ENCODE measurements at places on chromosomes 7 and 10.
A peak's percentile ranks its signal among the peaks of the same experiment; 100 is the strongest.

DNA sequence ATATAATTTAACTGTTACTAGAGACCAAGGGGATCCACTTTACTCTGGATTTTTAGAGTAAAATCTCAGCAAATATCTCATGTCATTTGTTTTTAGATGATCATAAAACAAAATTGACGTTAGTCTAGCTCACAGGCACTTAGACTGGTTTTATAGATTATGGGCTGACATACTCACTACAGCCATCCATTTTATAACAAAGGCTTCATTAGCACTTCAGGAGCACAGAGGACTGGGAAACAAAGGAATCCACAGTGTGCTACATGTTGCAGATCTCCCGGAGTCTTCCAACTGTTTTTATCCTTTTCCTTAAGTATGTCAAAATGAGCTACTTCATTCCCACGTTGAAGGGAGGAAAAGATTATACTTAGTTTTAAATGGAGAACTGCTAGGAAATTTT, 15.9 kb upstream of the SCRN1 start:
- DNase-seq, result no peak

GRCh38 chr10:59337201-59337652, 25.1 kb downstream of the FAM13C start:
- no peak for DNase-seq

- no peak for DNase-seq
Measured at GRCh38 chr10:118798231-118798662, 43.5 kb upstream of the CACUL1 start.

- no peak for DNase-seq
Measured at GRCh38 chr7:142913566-142913965, 20.0 kb downstream of the TRPV5 start.

- DNase-seq, result no peak
Measured at GRCh38 chr10:76479103-76479790, 1047.8 kb downstream of the LRMDA start.

DNA sequence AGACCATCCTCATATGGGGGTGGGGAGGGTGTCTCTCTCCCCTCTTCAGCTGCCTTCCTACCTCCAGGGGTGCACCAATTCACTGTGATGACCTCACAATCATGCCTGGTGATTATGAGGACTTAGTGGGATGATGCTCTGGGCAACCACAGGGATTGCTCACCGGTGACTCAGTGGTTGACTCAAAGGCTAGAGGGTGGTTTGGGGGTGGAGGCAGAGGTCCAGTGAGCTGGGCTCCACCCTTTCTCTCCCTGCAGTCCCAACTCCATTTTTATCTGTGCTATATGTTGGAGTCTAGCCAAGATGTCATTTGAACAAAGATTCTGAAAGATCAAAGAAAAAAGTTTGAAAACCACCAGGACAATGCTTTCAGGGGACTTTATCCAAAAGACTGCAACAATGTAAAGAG, 286.9 kb downstream of the KCNMA1 start:
- DNase-seq, result peak; percentile 22

DNA sequence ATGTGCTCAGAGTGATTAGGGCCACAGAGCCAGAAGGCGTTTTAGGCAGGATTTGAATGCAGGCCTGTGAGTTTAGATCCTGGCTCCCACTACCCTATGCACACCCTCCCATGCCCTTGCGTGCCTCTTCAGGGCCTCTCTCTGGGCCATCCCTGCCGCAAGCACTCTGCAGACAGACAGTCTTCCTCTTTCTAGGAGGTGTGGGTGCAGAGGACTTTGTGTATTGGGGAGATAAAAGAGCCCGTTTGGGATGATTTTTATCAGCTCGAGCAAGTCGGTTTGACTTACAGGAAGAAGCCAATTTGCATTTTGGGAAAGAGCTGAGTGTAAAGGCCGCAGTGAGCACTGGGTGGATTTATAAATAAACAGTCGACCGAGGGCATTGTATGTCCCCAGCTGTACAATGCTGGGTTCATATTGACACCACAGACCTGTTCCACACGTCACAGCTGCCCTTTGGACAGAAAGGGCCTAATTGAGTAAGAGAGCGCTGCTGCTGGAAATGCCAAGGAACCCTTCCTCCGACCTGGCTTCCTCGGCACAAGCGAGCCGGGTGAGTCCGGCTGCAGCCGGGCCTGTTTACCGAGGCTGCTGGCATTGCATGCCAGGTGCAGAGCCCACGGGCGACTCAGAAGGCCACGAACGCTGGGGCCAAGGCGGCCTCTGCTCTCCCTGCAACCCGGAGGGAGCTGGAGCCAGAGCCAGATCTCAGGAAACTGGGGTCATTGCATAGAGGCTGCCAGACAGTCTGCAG, 25.1 kb downstream of the ZMIZ1 start:
- no peak for DNase-seq

GRCh38 chr7:69598487-69599285, 411 bp downstream of the AUTS2 start:
- DNase-seq, result no peak

DNA sequence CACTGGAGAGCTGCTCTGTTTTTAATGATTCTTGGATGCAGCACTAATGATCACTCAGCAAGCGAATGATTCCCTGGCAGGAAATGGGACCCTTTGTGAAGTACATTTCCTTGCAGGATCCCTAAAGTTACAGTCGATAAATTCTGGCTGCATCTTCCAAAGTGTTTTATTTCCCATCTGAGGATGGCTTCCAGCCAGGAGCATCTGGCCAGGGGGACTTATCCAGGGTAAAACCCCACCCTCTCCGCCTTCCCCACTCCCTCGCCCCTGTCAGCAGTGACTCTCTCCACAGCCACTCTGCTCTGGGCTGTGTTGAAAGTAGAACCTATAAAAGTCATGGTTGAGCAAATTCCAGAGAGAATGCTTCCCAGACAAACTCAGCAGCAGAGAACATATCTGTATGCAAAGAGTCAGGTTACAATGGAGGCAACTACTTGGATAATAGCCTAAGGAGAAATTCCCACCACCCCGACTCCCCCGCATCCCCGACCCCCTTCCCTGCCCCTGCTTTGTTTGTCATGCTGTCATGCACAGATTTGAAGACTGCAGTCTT, 111.0 kb upstream of the ANLN start:
- DNase-seq, result no peak

GRCh38 chr7:124489925-124490324, 275.7 kb downstream of the GPR37 start:
- no peak for DNase-seq

DNA sequence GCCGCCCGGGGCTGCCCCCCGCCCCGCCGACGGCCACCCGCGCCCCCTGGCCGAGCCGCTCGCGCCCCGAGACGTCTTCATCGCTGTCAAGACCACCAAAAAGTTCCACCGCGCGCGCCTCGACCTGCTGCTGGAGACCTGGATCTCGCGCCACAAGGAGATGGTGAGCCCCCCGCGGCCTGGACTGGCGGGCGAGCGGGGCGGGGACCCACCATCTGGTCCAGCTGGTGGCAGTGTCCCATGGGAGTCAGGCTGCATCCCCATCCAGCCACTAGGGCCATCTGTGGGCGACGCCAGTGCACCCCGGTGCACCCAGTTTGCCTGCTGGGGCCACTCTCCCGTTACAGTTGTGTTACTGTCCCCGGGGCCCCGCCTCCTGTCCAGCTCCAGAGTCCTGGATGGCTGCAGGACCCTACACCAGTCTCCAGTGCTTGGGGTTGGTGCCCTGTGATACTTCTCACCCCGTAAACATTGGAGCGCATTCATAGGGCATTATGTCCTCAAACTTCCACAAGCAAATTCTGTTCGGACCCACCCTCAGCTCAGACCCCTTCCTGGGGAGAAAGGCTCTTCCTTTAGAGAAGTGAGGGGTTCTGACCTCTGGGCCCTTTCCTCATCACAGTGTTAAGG, 672 bp downstream of the LFNG start:
- peak; percentile 25 for DNase-seq

DNA sequence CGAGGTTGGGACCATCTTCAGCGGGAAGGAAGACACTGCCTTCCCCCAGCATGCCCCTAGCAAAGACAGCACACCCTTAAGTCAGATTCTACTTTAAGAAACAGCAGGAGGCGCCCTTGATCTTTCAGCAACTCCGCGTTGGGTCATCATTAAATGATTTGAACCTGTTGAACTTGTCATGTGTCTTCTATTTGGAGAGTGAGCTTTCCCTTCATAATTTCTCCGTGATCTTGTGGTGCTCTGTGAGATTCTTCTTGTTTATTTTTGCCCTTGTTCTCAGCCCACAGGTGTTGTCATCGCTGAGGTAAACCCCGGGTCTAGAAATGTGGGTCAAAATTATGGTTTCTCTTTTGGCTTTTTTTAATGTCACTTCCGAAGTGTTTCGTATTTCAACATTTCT, 49.5 kb upstream of the PITRM1 start:
- DNase-seq, result no peak

DNA sequence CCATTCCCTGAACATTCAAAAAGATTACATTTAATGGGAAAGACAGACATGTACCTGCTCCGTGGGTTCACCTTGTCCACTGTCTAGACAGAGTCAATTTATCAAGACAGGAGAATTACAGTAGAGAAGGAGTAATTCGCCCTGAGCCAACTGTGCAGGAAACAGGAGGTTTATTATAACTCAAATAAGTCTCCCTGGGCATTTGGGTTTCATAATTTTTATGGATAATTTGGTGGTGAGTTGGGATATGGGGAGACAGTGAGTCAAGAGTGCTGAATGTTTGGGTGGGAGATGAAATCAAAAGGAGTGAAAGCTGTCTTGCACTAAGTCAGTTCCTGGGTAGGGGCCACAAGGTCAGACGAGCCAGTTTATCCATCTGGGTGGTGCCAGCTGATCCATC, 165.9 kb upstream of the NAMPT start:
- DNase-seq, result no peak

- DNase-seq, result no peak
Measured at GRCh38 chr7:90487808-90488207, 18.4 kb downstream of the PTTG1IP2 start.

DNA sequence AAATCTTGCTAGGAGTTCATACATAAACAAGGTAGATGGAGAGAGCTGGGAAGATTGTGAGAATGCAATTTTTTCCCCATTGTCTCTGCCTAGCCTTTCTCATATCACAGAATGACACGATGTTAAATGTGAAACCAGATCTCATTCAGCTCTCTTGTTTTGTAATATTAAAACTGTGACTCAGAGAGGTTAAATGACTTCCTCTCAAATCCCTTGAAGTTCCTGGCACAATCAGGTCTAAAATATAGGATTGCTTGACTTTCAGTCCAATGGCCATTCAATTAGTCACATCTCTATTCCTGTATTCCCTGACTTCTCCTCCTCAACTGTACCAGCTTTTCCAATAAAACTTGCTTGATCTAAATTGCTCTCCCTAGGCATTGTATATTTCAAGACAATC, 3.1 kb downstream of the ANKRD22 start:
- DNase-seq, result no peak

GRCh38 chr10:83942410-83942809, 196.9 kb upstream of the GHITM start:
- no peak for DNase-seq

DNA sequence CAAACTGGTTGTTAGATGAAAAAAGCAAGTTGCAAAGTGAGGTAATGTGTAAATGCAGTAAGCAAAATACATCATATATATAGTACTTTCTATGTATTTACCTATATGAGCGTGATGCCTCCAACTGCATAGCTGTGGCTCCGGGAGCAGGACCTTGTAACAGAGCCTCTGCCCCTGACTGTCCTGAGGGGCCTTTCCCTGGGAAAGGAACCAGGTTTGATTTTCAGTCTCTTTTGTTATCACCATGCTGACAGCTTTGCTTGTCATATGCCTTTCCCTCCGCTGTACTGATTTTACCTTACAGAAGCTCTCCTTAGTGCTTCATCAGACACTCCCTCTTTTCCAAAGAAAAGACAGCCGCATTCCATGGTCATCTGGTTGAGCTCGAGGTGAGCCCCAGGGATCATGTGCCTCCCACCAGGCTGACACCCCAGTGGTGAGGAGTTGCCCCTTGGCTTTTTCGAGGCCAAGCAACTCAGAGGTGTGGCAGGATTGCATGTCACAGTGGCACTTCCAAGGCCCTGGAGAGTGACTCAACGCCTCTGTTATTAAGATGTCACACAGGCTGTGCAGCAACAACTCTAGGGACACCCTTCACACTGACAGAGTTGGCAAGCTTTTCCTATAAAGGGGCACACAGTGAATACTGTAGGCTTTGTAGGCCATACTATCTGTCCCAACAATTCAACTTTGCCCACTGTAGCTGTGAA, 78.9 kb downstream of the ALOX5 start:
- DNase-seq, result no peak

GRCh38 chr10:103969436-103969835, 2.5 kb downstream of the SLK start:
- no peak for DNase-seq

- DNase-seq, result peak; percentile 24
Measured at GRCh38 chr7:55073976-55074528, 55.2 kb downstream of the EGFR start.

DNA sequence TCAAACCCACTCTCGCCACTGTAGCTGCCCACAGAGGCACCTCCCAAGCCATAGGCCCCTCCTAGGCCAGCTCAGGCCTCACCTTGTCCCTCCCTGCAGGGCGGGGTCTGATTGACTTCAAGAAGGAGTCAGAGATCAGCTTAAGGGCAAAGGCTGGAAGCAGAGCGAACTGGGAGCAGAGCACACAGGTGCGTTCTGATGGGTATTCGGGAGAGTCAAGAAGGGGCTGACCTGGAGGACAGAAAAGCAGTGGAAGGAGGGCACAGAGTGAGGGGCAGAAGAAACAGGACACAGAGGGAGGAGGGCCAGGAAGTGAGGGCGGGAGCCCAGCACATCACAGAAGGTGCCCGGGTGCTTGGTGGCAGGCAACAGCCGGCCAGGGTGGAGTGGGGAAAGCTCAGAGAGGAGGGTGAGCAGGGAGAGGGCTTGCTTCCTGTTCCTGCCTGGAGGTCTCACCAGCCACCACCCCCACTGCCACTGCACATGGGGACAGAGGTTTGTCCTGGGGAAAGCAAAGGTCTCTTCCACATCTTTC, at the start of gene AOC1:
TSS of gene AOC1 (plus strand) at position 147 of the 535 bp plus-strand sequence. CDS start 3,954 bp downstream, outside the sequence.
- DNase-seq, result no peak

DNA sequence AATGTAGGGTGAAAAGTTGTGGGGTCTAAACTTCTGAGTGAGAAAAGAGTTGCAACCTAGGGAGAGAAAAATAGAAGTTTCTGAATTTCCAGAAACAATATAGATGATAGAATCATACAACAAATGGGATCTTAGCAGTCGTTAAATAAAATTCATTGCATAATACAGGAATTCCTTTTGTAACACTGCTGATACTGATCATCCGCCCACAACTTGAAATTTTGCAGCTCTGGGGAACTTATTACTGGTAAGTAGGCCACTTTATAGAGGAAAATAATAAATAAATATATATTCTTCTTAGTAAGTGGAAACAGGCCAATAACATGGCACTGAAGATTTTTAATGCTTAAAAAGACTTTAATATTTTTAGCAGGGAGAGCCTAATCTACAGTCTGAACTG, 81.9 kb upstream of the SMIM30 start:
- no peak for DNase-seq

- no peak for DNase-seq
Measured at GRCh38 chr7:124751027-124751426, 14.6 kb downstream of the GPR37 start.

Data from stimulated activated CD4-positive, alpha-beta T cell treated with anti-CD3 and anti-CD28 coated beads, Interleukin-1b, Interleukin-23, amount 100 ng/mL, for 48 hours (primary cell).